ENCODE measurements at places on chromosomes 6 and 20. TPM values are rescaled to one million over a fixed set of nuclear protein-coding genes. Genes with fewer than 3 reads are reported as not detected.
A peak's percentile ranks its signal among the peaks of the same experiment; 100 is the strongest.

The ESF1 gene
- total RNA-seq, result 25.3 TPM

The WFDC12 gene
- not detected for total RNA-seq

- H3K27me3 ChIP-seq, result peaks cover 9% of the 10 kb centered on the region
- no peak overlapping the region for H3K4me3 ChIP-seq
- no peak for DNase-seq
- peaks cover 25% of the 10 kb centered on the region for H3K4me1 ChIP-seq
- H3K27ac ChIP-seq, result no peak overlapping the region
- no peaks in the 10 kb centered on the region for H3K36me3 ChIP-seq
Measured at GRCh38 chr20:57031867-57032355, 234.5 kb downstream of the BMP7 start.

The BACH2 gene
- total RNA-seq, result 4.5 TPM

DNA sequence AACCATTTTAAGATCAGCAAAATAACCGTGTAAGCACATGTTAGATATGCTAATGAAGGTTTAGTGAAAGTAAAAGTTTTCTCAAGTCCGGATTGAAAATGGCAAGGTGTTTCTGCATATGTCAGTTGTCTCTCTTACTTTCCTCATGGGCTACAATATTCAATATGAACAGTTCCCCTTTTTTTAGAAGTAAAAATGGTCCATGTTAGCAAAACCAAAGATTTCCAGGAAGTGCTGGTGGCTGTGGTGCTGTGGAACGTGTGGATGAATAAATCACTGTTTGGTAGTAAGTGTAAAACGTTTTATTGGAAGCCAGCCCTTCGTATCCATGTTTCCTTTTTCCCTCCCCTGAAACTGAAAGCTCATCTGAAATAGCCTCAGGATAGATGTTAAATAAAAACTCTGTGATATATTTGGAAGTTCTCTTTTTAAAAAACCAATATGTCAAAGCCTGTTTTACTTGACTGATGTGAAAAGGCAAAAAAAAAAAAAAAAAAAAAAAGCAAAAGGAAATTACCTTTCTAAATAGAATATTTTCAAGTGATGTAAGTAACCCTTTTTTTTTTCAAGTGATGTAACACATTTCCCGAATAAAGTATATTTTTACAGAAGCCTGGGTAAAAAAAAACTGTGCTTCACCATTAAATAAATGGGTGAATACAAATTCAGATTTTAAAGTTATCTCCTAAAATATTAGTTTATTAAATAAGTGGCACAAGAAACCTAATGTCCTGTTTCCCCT lies 41.9 kb downstream of the PLEKHG1 start:
- no peak overlapping the region for H3K27ac ChIP-seq
- H3K4me3 ChIP-seq, result no peak overlapping the region
- H3K4me1 ChIP-seq, result peaks cover 4% of the 10 kb centered on the region
- H3K36me3 ChIP-seq, result no peaks in the 10 kb centered on the region
- DNase-seq, result no peak

DNA sequence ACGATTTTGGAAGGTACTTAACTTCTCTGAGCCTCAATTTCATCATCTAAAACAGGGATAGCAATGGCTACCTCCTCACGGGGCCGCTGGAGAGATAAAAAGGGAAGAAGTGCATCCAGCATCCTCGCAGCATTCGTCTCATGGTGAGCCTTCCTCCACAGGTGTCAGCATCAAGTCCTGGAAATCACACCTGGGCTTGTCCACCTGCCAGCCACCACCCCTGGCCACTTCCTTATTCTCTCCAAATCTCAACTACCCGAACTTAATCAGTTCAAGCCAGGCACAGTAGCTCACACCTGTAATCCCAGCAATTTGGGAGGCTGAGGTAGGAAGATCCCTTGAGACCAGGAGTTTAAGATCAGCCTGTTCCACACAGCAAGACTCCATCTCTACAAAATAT lies 234.5 kb downstream of the LY86 start:
- peaks cover 33% of the 10 kb centered on the region for H3K4me1 ChIP-seq
- H3K36me3 ChIP-seq, result no peaks in the 10 kb centered on the region
- H3K27ac ChIP-seq, result no peak overlapping the region
- H3K4me3 ChIP-seq, result no peak overlapping the region

GRCh38 chr20:40305303-40305702 lies 383.7 kb downstream of the MAFB start:
- no peaks in the 10 kb centered on the region for H3K36me3 ChIP-seq
- H3K27me3 ChIP-seq, result no peaks in the 10 kb centered on the region
- no peak for DNase-seq
- H3K4me3 ChIP-seq, result no peak overlapping the region
- no peak overlapping the region for H3K27ac ChIP-seq
- H3K4me1 ChIP-seq, result peaks cover 22% of the 10 kb centered on the region

The SLC2A10 gene
- total RNA-seq, result 12.0 TPM

The BTN1A1 gene
- 0.14 TPM for total RNA-seq

DNA sequence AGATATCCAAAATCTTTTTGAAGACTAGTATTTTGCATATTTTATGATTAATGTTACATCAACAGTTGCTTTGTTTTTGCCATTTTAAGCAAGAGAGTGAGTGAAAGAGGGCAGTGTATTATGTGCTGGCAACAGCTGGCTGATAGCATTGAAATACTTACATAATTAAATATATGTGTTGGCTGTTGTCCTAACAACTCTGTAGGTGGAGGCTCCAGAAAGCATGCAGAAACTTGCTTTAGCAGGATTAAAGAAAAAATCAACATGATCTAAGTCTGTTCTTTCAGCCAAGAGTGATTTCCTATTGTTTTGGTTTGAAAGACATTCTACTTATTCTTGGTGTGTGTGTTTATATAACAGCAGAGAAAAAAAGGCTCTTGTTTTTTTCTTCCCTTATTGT lies 127.5 kb downstream of the CDKAL1 start:
- H3K4me1 ChIP-seq, result peaks cover 34% of the 10 kb centered on the region
- H3K27me3 ChIP-seq, result no peaks in the 10 kb centered on the region
- H3K36me3 ChIP-seq, result no peaks in the 10 kb centered on the region
- no peak overlapping the region for H3K27ac ChIP-seq
- no peak overlapping the region for H3K4me3 ChIP-seq

GRCh38 chr6:131382631-131383030 lies 190.4 kb upstream of the ARG1 start:
- H3K27me3 ChIP-seq, result no peaks in the 10 kb centered on the region
- no peak overlapping the region for H3K4me3 ChIP-seq
- no peak for DNase-seq
- peaks cover 43% of the 10 kb centered on the region for H3K4me1 ChIP-seq
- H3K27ac ChIP-seq, result no peak overlapping the region
- peaks cover 21% of the 10 kb centered on the region for H3K36me3 ChIP-seq

GRCh38 chr6:133590196-133590595 lies 298.7 kb upstream of the TCF21 start:
- no peaks in the 10 kb centered on the region for H3K36me3 ChIP-seq
- no peak overlapping the region for H3K27ac ChIP-seq
- no peak overlapping the region for H3K4me3 ChIP-seq

DNA sequence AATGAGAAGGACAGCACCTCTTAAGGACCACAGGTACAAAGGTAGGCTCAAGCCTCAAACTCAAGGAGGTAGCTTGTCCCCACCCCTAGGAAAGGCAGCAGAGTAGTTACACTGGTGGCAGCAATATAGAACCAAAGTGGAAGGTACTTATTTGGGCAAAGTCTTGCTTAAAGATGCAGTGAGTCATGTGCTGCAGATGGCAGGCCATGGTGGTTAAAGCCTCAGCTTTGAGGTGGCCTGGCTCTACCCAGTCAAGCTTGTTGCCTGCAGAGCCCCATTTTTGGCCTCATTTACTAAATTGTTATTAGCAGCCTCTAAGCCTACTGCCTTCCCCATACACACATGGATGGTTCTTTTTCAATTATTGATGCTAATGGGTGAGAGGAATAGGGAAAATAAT lies 146.0 kb downstream of the ELOVL4 start:
- H3K27me3 ChIP-seq, result no peaks in the 10 kb centered on the region
- no peak overlapping the region for H3K4me3 ChIP-seq
- no peak overlapping the region for H3K27ac ChIP-seq
- no peak for DNase-seq

- H3K4me1 ChIP-seq, result no peaks in the 10 kb centered on the region
- no peak overlapping the region for H3K4me3 ChIP-seq
- DNase-seq, result no peak
Measured at GRCh38 chr6:130529569-130530149, 163.8 kb downstream of the TMEM200A start.

DNA sequence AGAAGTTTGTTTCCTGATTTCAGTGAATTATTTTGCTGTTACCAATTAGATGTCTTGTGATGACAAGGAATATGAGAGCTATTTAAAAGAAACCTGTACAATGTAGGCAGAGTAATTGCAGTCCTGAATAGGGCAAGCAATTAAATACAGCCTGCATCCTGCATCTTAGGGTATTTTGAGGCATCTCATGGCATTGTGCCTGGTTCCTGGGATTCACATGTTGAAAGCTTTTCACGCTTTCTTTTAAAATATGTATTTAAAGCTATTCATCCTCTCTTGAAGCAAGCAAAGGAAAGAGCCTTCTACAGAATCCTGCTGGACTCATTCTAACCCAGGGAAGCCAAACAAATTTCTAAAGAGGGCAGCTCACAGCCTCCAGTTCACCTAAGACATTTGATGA lies 4.7 kb upstream of the RRAGD start:
- H3K27ac ChIP-seq, result no peak overlapping the region
- peaks cover 4% of the 10 kb centered on the region for H3K4me1 ChIP-seq
- no peak overlapping the region for H3K4me3 ChIP-seq
- no peak for DNase-seq
- no peaks in the 10 kb centered on the region for H3K36me3 ChIP-seq
- peaks cover 26% of the 10 kb centered on the region for H3K27me3 ChIP-seq

GRCh38 chr6:13615792-13616120 lies 621 bp downstream of the NOL7 start:
- peaks cover 43% of the 10 kb centered on the region for H3K36me3 ChIP-seq
- DNase-seq, result peak; percentile 32
- H3K4me3 ChIP-seq, result peak overlapping the region; percentile 96
- no peaks in the 10 kb centered on the region for H3K27me3 ChIP-seq
- peaks cover 25% of the 10 kb centered on the region for H3K4me1 ChIP-seq

DNA sequence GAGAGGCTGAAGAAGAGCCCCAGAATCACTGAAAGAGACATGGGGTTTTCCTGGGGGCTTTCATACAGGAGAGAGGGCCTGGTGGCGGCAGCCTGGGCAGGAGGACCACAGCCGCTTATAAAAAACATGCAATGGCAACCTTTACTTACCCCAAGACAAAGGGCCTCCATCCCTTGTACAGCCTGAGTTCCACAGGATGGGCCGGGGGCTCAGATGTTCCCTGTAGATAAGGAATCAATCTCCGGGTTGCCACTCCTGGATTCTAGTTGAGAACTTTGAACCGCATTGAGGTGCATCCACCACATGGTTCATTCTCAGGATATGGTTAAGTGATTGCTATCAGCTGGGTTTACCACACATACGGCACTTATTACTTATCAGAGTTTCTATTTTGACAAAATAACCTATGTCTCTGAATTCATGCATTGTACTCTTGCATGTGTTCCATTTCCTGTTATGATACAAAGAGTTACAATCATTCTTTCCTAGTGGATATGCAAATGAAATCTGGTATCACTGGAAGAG lies 677.6 kb downstream of the KIF16B start:
- no peak overlapping the region for H3K4me3 ChIP-seq
- H3K4me1 ChIP-seq, result peaks cover 15% of the 10 kb centered on the region
- H3K36me3 ChIP-seq, result no peaks in the 10 kb centered on the region
- H3K27ac ChIP-seq, result no peak overlapping the region

DNA sequence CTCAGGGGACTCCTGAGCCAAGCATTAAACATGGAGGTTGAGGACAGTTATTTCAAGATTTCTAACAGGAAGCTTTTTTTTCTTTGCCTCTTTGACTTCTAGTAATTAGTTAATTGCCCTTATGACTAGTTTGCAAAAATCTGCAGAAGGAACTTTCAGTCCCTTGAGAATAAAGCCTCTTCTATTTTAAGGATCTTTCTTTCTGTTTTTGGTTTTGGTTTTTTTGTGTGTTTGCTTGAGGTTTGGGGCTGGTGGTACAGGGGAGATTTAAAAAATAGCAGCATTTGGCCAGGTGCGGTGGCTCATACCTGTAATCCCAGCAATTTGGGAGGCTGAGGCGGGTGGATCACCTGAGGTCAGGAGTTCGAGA lies 259.3 kb downstream of the BMP7 start:
- H3K4me1 ChIP-seq, result peaks cover 6% of the 10 kb centered on the region
- no peak for DNase-seq
- no peak overlapping the region for H3K4me3 ChIP-seq
- no peaks in the 10 kb centered on the region for H3K36me3 ChIP-seq
- H3K27me3 ChIP-seq, result peaks cover 4% of the 10 kb centered on the region

The PMEPA1 gene
- total RNA-seq, result 29.8 TPM

- DNase-seq, result peak; percentile 69
- no peaks in the 10 kb centered on the region for H3K36me3 ChIP-seq
- peaks cover 45% of the 10 kb centered on the region for H3K27me3 ChIP-seq
- H3K4me3 ChIP-seq, result peak overlapping the region; percentile 68
Measured at GRCh38 chr20:26208296-26209091, 511.8 kb upstream of the ZNF337 start.

The BTNL2 gene
- not detected for total RNA-seq

DNA sequence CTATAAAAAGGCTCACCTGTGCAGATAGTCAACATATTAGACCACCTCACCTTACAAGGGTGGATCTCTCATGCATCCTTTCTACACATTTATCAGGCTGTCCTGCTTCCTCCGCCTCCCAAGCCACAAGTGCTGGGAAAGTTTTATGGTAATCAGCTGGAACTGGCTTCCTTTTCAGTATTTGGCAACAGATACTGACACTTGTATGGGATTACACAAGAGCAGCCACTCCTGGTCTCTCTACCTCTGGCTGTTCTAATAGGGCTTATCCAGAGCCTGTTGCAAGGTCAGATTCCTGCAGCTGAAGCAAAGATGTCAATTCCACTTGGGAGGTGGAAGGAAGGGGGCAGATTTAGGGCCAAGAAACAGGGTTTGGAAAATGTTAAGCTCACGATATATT lies 503 bp upstream of the GPLD1 start:
- peaks cover 15% of the 10 kb centered on the region for H3K27me3 ChIP-seq
- no peaks in the 10 kb centered on the region for H3K36me3 ChIP-seq
- H3K27ac ChIP-seq, result no peak overlapping the region
- H3K4me3 ChIP-seq, result no peak overlapping the region

The VPS16 gene
- 26.2 TPM for total RNA-seq

- no peaks in the 10 kb centered on the region for H3K27me3 ChIP-seq
- no peaks in the 10 kb centered on the region for H3K36me3 ChIP-seq
- no peak overlapping the region for H3K27ac ChIP-seq
- H3K4me1 ChIP-seq, result peaks cover 24% of the 10 kb centered on the region
- H3K4me3 ChIP-seq, result no peak overlapping the region
- DNase-seq, result peak; percentile 75
Measured at GRCh38 chr20:63847237-63848002, 13.9 kb upstream of the ABHD16B start.

The ZBTB9 gene
- total RNA-seq, result 19.4 TPM

- peaks cover 11% of the 10 kb centered on the region for H3K4me1 ChIP-seq
- H3K4me3 ChIP-seq, result no peak overlapping the region
- H3K27me3 ChIP-seq, result no peaks in the 10 kb centered on the region
- H3K36me3 ChIP-seq, result peaks cover 15% of the 10 kb centered on the region
Measured at GRCh38 chr6:20126102-20126752, 86.0 kb downstream of the MBOAT1 start.

- H3K4me1 ChIP-seq, result peaks cover 74% of the 10 kb centered on the region
- DNase-seq, result no peak
- H3K4me3 ChIP-seq, result no peak overlapping the region
Measured at GRCh38 chr6:144335914-144336313, 50.8 kb downstream of the UTRN start.

The CST4 gene
- not detected for total RNA-seq

All from WTC11 (cell line).